ENCODE measurements at places on chromosomes 7 and 10. TPM values are rescaled to one million over a fixed set of nuclear protein-coding genes. Genes with fewer than 3 reads are reported as not detected.

DNA sequence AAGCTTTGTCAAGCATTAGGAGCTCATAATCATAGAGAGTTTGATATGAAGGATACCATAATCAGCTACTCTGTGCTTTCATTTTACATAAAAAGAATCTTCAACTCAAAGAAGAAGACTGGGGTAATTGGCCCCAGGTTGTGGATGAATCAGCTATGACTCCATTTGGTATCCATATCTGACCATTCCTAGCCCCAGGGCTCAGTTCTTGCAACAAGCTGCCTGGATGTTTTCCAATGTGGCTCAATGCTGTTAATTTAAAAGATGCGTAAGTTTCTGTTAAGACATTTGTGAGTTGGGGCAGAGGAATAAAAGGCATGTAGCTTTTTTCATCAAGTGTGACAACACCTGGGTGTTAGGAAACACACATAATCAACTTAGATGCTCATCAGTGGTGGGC is 951.1 kb downstream of the NRG3 start:
- DNase-seq, result no peak

DNA sequence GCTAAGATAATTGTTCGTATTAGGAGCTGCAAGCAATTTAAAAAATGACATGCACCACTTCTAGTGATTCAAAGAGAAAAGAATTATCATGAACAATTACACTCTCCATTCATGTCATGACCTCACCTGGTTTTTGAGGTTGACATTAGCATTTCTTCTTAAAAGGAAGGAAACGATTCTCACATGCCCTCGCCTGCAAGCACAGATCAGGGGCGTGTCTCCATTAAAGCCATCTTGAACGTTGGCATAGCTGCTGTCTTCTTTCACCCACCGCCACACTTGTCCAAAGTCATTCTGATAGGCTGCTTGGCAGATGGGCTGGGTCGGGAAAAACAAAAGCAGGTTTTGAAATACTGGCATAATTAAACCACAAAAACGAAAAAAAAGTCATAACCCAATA is 19.9 kb downstream of the ANKRD22 start:
- no peak for DNase-seq

- DNase-seq, result no peak
Measured at GRCh38 chr7:137446025-137446424, 102.5 kb upstream of the PTN start.

GRCh38 chr7:41313171-41313570 is 389.7 kb downstream of the INHBA start:
- no peak for DNase-seq

- no peak for DNase-seq
Measured at GRCh38 chr7:89549768-89550167, 604.5 kb upstream of the STEAP1 start.

- no peak for DNase-seq
Measured at GRCh38 chr7:13321316-13321715, 633.9 kb downstream of the ARL4A start.

DNA sequence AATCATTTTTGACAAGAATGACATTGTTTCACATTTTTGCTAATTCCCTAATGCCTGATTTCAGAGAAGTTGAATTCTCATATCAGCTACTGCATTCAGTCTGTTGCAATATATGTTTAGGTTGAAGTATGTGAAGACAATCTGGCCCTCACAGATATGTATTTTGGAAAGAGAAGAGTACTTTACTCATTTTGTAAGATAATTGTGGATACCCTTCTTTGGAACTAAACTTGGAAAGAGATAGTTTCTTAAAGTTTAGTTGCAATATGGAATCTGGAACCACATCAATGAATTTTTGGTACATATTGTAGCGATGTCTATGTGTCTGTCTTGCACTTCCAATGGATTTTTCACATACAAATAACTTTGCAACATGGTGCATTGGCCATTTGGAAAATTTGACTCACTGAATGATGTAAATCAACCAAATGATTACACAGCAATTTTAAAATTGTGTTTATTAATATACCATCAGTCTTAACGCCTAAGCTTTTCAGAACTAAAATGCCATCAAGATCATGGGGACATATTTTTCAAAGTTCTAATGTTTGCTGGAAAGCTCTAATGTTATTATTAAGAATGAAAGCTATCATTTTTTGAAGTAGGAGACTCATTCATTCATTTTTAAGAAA is 39.3 kb upstream of the TMEM26 start:
- DNase-seq, result no peak

DNA sequence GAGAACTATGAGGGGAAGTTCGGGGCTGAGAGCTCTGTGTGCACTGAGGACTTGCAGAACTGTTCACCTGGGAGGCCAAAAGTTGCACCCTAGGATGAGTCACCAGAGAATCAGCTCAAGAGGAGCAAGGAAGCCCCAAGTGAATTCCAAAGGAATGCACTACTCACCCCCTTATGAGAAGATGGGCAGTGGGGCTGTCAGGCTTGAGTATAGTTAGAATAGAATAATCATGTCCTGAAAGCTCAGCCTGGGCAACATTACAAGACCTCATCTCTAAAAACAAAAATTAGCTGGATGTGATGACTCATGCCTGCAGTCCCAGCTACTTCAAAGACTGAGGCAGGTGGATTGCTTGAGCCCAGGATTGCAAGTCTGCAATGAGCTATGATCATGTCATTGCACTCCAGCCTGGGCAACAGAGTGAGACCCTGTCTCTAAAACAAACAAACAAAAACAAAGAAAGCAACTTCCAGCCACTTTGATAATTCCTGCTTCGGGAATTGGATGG is 30.0 kb downstream of the MAP3K8 start:
- no peak for DNase-seq

GRCh38 chr7:15685358-15686294 is 857 bp downstream of the MEOX2 start:
- DNase-seq, result no peak

DNA sequence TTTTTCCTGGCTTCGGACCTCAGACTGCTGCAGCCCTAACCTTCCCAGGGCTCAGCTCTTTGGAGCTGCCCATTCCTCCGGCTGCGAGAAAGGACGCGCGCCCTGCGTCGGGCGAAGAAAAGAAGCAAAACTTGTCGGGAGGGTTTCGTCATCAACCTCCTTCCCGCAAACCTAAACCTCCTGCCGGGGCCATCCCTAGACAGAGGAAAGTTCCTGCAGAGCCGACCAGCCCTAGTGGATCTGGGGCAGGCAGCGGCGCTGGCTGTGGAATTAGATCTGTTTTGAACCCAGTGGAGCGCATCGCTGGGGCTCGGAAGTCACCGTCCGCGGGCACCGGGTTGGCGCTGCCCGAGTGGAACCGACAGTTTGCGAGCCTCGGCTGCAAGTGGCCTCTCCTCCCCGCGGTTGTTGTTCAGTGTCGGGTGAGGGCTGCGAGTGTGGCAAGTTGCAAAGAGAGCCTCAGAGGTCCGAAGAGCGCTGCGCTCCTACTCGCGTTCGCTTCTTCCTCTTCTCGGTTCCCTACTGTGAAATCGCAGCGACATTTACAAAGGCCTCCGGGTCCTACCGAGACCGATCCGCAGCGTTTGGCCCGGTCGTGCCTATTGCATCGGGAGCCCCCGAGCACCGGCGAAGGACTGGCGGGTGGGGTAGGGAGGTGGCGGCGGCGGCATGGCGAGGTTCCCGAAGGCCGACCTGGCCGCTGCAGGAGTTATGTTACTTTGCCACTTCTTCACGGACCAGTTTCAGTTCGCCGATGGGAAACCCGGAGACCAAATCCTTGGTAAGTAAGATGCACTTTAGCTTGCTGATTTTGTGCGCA is at the start of gene PLXDC2:
PLXDC2 (plus strand) TSS at position 22 of the 820 bp plus-strand sequence.
- no peak for DNase-seq

DNA sequence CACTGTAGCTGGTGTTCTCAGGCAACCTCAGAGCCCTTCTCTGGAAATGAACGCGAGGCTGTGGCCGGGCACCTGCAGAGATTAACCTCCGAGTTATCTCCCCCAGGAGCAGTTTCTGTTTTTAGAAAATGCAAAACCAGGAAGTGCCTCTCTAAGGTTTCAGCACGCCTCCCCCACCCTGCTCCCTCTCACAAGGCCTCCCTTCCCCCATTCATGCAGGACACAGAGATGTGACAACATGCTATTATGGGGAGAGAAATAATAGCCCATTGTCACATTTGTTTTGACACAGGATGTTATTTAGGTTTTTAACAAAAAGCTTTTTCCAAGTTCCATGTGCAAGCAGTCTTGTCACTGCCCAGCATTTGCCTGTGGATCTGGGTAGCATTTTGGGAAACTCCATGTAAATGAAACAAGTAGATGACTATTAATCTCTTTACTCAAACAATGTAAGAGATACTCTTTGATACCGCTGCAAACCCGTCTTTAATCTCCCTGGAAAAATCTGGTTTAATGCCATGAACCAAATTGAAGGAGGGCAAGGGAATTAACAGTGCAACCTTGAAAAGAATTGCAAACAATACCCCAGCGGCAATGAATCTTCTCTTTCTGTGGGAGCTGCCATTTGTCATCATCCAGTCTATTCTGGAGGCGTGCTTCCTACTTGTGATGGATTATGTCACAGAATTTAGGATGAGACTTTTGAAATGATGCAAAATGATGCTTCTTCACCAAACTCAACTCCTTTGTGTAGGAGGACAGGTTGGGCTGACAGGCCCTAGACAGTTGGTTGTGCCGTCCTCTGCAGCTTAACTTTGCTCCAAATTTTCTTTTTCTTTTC is 86.5 kb upstream of the NMT2 start:
- no peak for DNase-seq

DNA sequence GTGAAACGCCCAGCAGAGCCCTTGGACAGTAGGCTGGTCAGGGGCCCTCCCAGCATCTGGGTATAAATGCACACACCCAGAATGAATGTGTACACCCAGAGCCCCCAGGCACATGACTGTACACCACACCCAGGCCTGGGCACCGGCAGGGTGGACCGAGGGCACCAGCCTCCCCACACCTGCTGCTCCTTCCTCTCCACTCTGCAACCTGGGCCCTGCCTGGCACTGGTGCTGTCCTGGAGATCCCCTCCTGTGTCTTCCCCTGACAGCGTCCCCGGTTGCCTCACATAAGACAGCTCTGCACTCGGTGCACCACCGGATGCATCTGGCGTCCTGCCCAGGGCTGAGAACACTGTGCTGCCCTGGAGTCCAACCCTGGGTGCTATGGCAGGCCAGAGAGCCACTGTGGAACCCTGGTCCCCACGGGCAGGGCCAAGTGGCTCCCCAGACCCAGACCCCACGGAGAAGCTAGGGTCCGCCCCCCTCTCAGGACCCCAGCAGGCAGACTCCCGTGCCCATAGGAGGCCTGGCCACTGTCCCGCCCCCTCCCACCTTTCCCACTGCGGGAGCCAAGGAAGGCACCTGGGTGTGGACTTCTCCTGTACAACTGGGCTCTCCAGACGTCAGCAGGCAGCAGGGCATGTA is 6.6 kb downstream of the RASGEF1A start:
- DNase-seq, result no peak

GRCh38 chr10:128573986-128574385 is 447.8 kb upstream of the MKI67 start:
- DNase-seq, result no peak

AOC1 gene
- 0.97 TPM for polyA plus RNA-seq

NPFFR1 gene
- 0.44 TPM for polyA plus RNA-seq

OR2A42 gene
- polyA plus RNA-seq, result 2.2 TPM

UNCX gene
- polyA plus RNA-seq, result not detected

TMEM229A gene
- polyA plus RNA-seq, result 1.1 TPM

OPN1SW gene
- polyA plus RNA-seq, result 1.3 TPM

CUBN gene
- polyA plus RNA-seq, result 2.1 TPM
